ENCODE measurements at places on chromosomes 4 and X. TPM values are rescaled to one million over a fixed set of nuclear protein-coding genes. Genes with fewer than 3 reads are reported as not detected.
A peak's percentile ranks its signal among the peaks of the same experiment; 100 is the strongest.

DNA sequence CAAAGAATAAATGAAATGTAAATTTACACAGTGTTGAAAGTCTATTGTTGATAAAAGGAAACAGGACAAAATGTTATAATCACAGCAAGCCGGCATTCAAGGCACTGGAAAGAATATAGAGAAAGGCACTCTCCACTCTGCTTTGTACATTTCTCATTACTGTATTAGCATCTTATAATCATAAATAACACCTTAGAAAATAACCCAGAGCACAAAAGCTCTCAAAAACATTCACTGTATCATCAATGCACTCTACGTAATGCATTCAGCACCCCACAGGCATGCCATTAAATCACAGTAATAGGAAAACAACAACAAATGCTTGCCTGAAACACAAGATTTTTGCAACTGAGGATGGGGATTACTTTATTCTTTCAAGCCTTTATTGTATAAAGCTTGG is 75.3 kb upstream of the TRPC3 start:
- DNase-seq: no peak

DNA sequence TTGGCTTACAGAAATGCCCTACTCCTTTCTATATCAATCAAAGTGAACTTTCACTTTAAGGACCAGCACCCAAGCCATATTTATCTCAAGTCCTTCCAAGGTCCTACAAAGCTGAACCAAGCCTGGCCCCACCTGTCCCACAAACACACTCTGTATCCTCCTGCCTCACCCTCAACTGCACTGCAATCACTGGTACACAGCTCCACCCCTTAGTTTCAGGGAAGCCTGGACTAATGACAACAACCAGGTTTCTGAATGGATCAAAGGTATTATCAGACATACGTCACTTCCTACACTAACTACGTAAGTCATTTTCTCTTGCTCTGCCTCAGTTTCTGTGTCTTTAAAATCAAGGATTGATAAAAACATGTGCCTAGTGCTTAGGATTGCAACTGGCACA is 205.6 kb upstream of the HS3ST1 start:
- no peak for DNase-seq

- DNase-seq: peak; percentile 31
Measured at GRCh38 chr4:180280076-180280475, 1963.1 kb upstream of the TENM3 start.

GRCh38 chr4:27684610-27685011 is 824.0 kb downstream of the STIM2 start:
- no peak for DNase-seq

- no peak for DNase-seq
Measured at GRCh38 chr4:37667197-37668100, 18.7 kb downstream of the RELL1 start.

- peak; percentile 94 for DNase-seq
Measured at GRCh38 chrX:15674841-15675489, 10.4 kb upstream of the CLTRN start.

GRCh38 chr4:38943343-38943742 is 75.7 kb downstream of the FAM114A1 start:
- DNase-seq: no peak

GRCh38 chr4:40340030-40340429 is 4.9 kb downstream of the CHRNA9 start:
- DNase-seq: no peak

DNA sequence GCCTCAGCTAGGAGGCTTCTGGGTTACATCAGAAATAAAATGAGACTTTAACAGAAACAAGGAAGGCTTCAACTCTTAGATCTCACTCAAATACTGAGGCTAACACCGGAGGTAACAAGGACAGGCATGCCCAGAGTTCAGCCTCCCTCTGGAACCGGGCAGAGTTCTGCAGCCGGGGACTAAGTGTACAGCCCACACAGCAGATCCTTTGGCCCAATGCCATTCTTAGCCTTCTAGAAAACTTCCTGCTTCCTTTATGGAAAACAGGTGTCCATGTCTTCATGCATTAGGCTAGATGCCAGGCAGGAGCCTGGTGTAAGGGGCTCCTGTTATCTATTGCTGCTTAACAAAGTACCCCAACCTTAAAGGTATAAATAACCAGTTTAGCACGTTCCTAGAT is 369.7 kb downstream of the BCOR start:
- DNase-seq: no peak

- DNase-seq: no peak
Measured at GRCh38 chr4:140046016-140046415, 108.0 kb downstream of the MAML3 start.

DNA sequence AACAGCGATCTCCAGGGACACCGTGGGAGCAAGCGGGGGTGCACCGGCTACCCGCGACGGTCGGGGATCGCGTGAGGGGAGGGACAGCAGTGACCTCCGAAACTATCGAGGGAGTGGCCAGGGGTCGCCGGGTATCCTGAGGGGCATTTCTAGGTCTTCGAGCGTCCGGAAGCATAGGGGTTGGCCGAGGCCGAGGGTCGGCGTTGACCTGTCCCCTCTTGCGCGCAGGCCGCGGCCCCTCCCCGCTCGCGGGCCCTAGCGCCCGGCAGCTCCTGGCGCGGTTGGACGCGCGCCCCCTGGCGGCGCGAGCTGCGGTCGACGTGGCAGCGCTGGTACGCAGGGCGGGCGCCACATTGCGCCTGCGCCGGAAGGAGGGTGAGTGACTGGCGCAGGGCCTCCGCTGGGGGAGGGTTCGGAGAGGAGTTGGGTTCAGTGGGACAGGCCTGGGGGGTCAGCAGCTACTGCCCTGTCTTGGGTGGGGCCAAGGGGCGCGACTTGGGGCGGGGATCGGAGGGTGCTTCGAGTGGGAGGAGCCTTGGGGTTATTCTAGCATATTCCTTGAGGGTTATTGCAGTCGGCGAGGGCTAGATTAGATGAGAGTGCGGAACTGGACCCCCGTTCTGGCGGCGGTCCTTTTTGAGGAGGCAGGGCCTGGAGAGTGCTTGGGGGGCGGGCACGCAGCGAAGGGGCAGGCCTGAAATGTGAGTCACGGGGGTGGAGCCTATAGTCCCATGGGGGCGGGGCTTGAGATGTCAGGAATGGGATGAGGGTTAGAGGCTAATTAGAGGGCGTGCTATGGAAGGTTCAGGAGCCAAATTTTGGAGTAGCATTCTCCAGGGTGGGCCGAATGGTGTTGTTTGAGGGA is 1.2 kb downstream of the MAGIX start:
- peak; percentile 42 for DNase-seq

GRCh38 chr4:159983082-159983481 is 880.2 kb downstream of the RAPGEF2 start:
- no peak for DNase-seq

- DNase-seq: no peak
Measured at GRCh38 chr4:188245651-188246050, 106.4 kb downstream of the TRIML1 start.

The PHKA1 gene
- total RNA-seq: 0.15 TPM

The NXF3 gene
- not detected for total RNA-seq

The CITED1 gene
- not detected for total RNA-seq

The COL25A1 gene
- total RNA-seq: not detected

The KCND1 gene
- total RNA-seq: 0.97 TPM

The STK26 gene
- 56.9 TPM for total RNA-seq
